Activated CD4-positive, alpha-beta T cell treated with anti-CD3 and anti-CD28 coated beads, Interleukin-2, amount 10 ng/mL, durations not matched to agents 24 days and 14 days (primary cell): ENCODE measurements at places on chromosomes 16 and 17.

DNA sequence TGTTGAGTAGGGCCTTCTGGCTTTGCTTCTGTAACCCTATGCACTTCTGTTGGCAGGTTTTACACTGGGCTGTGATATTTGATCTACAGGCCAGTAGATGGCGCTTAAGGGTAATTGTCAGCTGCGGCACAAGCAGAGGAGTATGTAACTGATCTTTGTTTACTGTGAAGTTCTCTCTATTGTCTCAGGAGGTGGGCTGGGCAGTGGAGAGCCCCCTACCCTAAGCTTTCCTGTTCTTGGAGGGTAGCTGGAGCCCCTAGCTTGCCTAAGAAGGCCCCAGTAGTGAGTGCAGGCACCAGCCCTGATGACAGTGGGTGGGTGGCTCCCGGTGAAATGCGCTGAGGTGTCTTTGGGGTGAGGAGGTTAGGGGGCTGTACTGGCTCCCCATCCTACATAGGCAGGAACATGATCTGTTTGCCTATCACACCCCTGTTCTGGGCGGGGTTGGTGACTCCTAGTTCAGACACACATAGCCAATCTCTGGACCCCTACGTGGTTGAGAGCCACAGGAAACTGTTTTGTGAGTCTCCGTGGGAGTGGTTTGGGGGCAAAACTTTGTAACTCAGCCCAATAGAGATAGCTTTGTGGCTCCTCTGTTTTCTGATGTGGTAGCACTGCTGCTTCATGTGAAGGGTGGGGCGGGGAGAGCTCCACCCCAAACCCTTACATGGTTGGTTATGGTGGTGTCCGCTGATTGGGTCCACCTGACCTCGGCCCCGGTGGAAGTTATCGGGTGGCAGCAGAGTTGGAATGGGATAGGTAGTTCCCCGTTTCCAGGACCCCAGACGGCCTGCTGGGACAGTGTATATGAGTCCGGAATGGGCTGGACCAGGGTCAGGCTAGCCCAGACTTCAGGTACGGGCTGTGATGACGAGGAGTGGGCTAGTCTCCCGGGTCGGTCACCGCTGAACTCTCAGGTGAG lies 60.4 kb downstream of the SLFN11 start:
- DNase-seq, result peak; percentile 94

DNA sequence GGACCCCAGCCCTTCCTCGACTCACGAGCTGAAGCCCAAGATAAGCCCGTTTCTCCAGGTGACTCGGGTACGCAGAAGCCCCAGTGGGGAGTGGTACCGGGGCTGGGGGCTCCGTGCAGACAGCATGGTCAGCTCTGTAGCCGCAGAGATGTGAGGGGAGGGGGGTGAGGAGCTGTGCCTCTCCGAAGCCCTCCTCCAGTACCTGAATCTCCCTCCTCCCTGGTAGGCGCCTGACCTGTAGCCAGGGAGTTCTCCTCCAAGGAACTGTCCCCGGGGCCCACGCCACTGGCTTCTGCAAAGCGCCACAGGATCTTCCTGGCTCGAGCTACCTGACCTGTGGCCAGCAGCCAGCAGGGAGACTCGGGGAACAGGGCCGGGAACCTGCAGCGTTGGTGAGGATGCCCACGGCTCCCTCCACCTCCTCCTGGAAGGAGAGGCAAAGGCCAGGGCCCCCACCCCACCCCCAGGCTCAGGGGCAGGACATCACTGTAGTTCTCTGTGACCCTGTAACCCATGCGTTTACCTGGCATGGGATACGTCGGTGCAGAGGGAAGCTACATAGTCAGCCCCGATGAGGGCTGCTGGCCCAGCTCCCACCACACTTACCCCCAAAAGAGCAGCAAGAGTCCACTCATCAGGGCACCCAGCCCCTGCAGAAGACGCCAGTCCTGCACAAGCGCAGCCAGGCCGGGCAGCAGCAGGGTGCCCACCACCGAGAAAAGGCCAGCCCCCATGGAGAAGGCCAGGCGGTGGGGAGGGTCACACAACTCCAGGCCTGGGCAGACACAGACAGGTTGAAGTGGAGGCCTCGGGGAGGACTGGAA lies 1.7 kb downstream of the SLC22A31 start:
- DNase-seq, result no peak

- no peak for DNase-seq
Measured at GRCh38 chr16:61366006-61366405, 670.2 kb downstream of the CDH8 start.

GRCh38 chr17:8463099-8463498 lies 27.4 kb downstream of the NDEL1 start:
- no peak for DNase-seq

- no peak for DNase-seq
Measured at GRCh38 chr16:285146-286055, 2.4 kb downstream of the PDIA2 start.

- DNase-seq, result no peak
Measured at GRCh38 chr16:70678121-70678897, 7.5 kb downstream of the MTSS2 start.

DNA sequence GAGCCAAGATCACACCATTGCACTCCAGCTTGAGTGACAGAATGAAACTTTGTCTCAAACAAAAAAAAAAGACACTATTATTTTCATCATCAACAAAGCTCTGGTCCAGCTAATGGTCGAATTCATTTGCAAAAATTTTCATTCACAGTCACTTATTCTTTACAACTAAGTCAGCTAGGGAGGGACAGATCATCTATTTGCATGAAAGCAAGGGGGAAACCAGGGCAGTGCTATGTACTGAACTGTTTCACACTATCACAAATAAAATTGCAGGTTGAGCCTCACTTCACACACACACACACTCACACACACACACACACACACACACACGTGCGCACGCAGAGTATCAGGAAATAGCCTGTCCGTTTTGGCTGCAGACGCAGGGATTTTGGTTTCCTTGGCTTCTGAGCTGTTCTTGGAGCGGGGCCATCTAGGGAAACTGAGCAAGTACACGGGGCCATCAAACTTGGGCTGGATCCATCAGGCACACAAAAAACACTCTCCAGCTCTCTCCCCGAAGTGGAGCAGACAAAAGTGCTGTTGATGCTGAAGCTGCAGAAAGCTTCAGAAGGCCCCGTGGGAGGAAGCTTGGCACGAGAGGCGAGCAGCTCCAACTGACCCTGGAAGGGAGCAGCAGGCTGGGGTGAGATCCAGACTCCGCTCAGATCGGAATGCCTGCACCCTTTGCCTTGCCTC lies 44.3 kb upstream of the HELZ start:
- DNase-seq, result no peak

DNA sequence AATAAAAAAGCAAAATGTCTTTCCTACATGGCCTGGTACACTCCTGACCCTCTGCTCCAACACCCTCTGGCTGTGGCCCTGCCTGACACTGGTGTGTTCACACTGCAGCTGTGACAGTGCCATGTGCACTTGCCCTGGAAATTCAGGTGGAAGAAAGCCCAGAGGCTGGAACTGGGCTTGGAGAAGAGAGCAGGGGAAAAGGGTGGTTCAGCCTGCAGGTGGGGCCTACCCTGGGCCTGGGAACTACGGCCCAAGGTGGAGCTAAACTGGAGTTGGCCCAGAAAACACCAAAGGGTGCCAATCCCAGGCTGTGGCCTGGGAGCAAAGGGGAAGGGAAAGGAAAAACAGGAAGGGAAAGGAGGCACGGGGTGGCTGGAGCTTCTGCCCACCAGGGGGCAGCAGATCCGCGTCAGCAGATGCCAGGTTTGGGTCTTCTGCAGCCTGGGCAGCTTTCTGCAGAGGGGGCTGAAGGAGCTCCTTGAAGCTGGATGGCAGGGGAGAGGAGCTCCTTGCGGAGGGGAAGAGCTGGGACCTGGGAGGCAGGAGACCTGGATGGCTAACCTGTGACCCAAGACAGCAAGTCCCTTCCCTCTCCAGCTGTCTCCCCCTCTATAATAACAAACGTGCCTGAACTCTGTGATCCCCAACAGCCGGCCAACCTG lies 15.4 kb upstream of the CTCF start:
- DNase-seq, result peak; percentile 92

DNA sequence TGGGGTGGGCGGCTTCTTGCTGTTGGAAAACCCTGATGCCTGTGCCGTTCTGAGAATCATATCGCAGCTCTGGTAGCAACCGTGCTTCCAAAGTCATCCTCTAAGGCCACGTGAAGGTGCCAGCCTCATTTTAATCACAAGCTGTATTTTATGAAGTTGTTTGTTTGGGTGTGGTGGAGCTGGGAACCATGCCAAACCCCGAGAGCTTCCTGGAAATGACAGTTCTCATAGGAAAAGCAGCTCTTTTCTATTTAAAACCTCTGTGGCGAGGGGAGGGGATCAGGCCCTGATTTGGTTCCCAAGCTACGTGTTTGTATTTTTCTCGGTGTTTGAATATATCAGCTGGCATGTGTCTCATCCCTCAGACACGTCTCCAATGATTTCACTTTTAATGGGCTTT lies 21.7 kb downstream of the KNOP1 start:
- peak; percentile 79 for DNase-seq

GRCh38 chr16:89374393-89374960 lies 115.9 kb downstream of the ANKRD11 start:
- no peak for DNase-seq

DNA sequence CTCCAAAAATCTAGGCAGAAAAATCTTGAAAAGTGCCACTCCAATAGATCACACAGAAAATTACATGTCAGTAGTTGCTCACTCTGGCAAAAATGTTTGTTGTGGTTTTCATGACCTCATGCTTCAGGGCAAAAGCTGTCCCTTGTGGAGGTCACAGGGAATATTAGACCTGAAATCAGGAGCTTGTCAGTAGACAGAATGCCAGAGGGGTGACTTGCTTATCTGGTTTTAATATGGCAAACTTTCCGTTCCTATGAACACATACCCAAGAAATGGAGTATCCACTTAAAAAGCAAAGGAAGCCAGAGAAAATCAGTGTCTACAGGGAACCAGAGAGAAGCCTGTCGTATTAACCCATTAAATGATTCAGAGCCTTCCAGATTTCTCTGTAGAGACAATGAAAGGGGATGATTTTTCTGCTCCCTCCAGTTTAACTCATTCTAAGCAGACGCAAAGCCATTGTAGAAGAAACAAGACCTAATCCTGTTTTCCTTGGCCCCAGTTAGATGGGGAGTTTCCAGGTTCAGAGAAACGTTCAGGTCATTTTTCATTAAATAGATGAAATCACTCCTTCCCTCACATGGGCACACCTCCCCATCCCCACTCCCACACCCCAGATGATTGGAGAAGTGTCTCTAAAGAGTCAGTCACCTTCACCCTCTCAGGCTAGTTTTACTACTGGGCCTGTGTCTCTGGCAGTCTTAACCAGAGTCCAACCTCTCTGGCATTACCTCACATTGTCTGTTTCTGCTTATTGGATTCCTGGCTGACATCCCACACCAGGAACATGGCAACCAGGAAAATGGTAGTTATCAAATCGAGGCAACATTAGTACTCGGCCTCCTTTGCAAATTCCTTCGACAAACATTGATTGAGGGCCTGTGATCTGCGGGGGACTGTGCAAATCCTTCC lies 6.0 kb downstream of the SOX9 start:
- DNase-seq, result no peak

DNA sequence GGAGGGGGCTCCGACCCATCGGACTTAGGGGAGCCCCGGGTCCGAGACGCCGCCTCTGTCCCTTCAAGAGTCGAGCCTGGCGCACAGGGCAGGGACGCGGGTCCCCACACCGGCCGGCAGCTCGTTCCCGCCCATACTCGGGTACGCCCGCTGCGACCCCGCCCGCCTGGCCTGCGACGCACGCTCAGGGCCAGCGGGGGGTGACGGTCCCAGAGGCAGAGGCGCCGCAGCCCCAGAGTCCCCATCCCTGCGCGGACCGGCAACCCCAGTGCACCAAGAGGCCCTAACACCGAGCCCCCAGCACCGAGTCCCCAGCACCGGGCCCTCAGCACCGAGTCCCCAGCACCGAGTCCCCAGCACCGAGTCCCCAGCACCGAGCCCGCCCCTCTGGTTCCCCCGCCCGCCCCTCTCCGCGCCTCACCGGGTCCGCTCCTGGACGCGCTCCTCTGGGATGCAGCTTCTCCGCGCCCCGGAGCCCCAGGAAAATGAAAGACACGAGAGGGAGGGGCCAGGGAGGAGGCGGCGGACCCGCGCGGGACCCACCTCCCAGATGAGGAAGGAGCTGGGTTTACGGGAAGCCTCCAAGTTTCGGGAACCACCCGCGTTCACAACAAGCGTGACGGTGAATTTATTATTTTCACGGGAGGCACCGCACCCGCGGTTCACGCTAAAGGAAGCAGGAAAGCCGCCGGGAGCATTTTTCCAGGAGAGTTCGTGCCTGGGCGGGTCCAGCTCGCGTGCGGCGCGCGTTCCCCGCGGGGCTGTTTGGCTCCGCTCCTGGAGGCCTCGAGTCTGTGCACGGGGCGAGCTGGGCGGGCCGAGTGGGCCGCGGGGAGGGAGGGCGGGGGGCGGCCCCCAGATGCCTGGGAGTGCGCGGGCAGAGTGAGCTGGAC lies at the start of gene SECTM1:
Gene SECTM1 (minus strand): TSS at position 488 of the 893 bp plus-strand sequence. CDS start 6,526 bp downstream, outside the sequence.
- peak; percentile 78 for DNase-seq

DNA sequence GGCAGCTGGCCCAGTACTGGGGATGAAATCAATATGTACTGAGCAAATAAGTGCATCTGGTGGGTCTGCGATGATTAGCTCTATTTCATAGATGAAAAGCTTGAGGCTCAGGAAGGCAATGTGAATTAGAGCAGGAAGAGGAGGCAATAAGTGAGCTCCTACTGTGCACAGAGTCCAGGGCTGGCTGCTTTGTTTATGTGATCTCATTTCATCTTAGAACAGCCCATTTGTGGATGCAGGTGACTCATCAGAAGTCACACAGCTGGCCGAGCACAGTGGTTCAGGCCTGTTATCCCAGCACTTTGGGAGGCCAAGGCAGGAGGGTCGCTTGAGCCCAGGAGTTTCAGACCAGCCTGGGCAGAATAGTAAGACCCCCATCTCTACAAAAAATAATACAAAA lies 7.1 kb downstream of the TMEM114 start:
- DNase-seq, result no peak

DNA sequence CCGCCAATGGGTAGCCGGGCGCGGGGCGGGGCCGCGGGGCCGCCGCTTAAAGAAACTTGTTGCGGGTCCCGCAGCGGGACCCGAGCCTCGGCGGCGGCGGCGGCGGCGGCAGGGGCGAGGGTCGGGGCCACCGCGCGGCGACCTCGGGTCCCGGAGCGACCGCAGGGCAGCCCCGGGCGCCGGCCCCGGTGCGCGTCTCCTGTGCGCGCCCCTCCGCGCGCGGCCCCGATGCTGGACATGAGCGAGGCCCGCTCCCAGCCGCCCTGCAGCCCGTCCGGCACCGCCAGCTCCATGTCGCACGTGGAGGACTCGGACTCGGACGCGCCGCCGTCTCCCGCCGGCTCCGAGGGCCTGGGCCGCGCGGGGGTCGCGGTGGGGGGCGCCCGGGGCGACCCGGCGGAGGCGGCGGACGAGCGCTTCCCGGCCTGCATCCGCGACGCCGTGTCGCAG lies at the start of gene SOX8:
Gene SOX8 (plus strand): TSS at position 76 of the 450 bp plus-strand sequence. CDS start 153 bp downstream, at position 229.
- DNase-seq, result no peak

DNA sequence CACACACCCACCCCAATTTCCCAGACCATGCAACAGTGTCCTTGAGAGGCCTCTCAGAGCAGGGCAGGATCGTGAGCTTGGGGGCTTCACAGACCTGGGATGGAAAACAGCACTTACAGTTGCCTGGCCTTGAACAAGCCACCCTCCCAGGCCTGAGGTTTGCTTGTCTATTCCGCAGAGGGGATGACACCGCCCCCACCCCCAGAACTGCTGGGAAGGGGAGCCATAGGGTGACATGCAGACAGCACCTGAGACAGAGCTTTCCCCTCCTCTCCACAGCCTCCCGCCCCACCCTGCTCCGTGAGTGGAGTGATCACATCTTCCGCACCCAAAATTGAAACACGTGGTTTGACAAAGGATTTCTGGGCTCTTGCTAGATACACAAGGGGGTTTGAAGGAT lies 131.5 kb upstream of the TNRC6C start:
- no peak for DNase-seq
